ENCODE measurements at places on chromosomes 11 and 22.

GRCh38 chr22:46525389-46526243 lies 11.8 kb downstream of the CELSR1 start:
- no peak for DNase-seq

DNA sequence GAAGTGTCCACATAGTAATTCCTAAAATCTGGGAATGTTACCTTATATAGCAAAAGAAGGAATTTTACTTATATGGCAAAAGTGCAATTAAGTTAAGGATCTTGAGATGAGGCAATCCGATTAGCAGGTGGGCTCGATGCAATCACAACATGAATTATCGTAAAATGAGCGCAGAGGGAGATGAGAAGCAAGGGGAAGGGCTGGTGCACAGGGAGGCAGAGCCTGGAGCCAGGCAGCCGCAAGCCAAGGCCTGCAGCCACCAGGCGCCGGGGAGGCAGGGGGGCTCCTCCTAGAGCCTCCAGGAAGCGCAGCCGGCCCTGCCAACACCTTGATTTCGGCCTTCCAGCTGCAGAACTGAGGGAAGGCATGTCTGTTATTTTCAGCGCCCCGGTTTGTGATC lies 85.7 kb downstream of the CELSR1 start:
- DNase-seq = no peak

GRCh38 chr11:103488031-103488461 lies 378.8 kb downstream of the DYNC2H1 start:
- no peak for DNase-seq

DNA sequence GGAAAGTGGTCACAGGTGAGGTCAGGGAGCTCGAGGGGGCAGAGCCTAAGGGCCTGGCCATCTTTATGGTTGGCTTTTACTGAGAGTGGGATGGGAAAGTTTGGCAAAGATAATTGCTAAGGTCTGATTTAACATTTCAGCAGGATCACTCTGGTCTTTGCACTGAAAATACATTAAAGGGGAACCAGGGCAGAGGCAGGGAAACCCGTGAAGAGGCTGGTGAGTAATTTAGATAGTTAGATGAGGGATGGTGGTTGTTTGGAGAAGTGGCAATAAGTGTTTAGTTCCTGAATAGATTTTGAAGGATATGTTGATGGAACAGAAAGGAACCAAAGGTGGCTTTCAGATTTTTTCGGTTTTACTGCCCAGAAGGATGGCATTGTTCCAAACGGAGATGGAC lies 50.8 kb downstream of the SCN3B start:
- no peak for DNase-seq

GRCh38 chr22:28903729-28904128 lies 20.4 kb downstream of the ZNRF3 start:
- no peak for DNase-seq

Data from activated CD8-positive, alpha-beta memory T cell treated with anti-CD3 and anti-CD28 coated beads for 1 hour (primary cell).